ENCODE measurements at places on chromosomes 5 and 9. TPM values are rescaled to one million over a fixed set of nuclear protein-coding genes. Genes with fewer than 3 reads are reported as not detected.

Gene TSSK1B
- total RNA-seq = not detected

GRCh38 chr5:124634228-124634739 lies 112.2 kb downstream of the ZNF608 start:
- H3K27ac ChIP-seq = no peak overlapping the region
- H3K36me3 ChIP-seq = no peaks in the 10 kb centered on the region
- DNase-seq = no peak
- H3K4me1 ChIP-seq = no peaks in the 10 kb centered on the region
- no peak overlapping the region for H3K4me3 ChIP-seq
- H3K27me3 ChIP-seq = peaks cover 18% of the 10 kb centered on the region

- no peaks in the 10 kb centered on the region for H3K27me3 ChIP-seq
- H3K36me3 ChIP-seq = no peaks in the 10 kb centered on the region
- H3K27ac ChIP-seq = no peak overlapping the region
- H3K4me1 ChIP-seq = peaks cover 8% of the 10 kb centered on the region
- no peak overlapping the region for H3K4me3 ChIP-seq
Observed at GRCh38 chr9:133514460-133515239, 10.1 kb downstream of the MYMK start.

Gene PTGER4
- total RNA-seq = 30.7 TPM

Gene F2RL2
- total RNA-seq = not detected

Gene HACD4
- total RNA-seq = 11.5 TPM

Gene SOWAHA
- not detected for total RNA-seq

DNA sequence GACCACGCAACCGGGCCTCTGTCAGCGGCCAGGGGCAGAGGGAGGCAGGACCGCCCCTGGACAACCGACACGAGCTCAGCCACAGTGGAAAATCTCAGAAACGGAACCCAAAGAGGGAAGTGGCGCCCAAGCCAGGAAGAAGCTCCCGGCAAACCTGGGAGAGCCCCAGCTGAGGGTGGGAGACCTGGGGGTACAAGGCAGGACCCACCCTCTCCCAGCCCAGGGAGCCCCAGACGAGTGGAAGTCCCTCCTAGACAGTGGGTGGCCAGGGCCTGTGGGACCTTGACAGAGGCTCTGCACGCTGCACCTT lies 3.0 kb downstream of the SLC12A7 start:
- peaks cover 64% of the 10 kb centered on the region for H3K4me1 ChIP-seq
- DNase-seq = no peak
- H3K27ac ChIP-seq = peak overlapping the region; percentile 95

DNA sequence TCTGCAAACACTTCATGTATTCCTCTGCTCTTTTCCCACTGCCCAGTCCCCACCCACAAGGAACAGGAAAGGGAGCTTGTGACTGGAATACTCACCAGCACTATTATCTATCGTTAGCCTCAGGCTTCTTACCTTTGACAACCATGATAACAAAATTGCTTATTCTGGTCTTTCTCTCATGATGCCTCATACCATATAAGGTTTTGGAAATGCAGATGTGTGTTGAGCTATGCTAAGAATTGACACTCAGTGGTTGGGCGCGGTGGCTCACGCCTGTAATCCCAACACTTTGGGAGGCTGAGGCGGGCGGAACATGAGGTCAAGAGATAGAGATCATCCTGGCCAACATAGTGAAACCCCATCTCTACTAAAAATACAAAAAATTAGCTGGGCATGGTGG lies 25.4 kb downstream of the SOX30 start:
- no peak overlapping the region for H3K27ac ChIP-seq
- peaks cover 3% of the 10 kb centered on the region for H3K27me3 ChIP-seq
- DNase-seq = no peak
- H3K36me3 ChIP-seq = peaks cover 7% of the 10 kb centered on the region
- no peaks in the 10 kb centered on the region for H3K4me1 ChIP-seq

DNA sequence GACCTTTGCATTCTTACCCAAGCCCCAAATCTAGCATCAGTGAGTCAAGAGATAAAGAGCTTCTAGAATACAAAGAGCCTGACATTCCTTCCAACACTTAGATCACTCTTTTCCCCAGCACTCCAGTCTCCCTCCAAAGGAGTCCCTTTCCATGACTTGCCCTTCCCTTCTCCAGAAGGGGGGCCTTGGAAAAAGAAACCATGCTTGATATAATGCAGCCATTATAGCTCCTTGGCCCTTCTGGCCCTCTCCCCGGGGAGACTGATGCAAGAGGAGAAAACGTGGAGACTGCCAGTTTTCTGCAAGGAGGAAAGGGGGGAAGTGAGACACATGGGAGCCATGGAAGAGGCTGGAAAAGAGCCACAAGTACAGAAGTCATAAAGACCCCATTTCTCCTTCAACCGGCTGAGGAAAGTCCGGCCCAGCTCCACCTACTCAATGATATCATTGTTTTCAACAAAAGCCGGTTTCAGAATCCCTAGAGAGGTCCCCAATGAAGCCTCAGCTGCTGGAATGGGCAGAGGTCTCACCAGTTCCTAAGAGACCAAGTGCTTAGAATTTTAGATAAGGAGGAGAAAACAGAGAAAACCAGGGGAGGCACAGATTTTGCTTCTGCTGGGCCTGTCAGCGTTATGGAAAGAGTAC lies 29.0 kb downstream of the ADAM19 start:
- H3K4me1 ChIP-seq = no peaks in the 10 kb centered on the region
- peaks cover 4% of the 10 kb centered on the region for H3K27me3 ChIP-seq
- DNase-seq = no peak
- no peaks in the 10 kb centered on the region for H3K36me3 ChIP-seq
- H3K27ac ChIP-seq = no peak overlapping the region
- no peak overlapping the region for H3K4me3 ChIP-seq

- DNase-seq = no peak
- peaks cover 4% of the 10 kb centered on the region for H3K4me1 ChIP-seq
- no peaks in the 10 kb centered on the region for H3K36me3 ChIP-seq
- H3K4me3 ChIP-seq = no peak overlapping the region
Observed at GRCh38 chr5:135559354-135559753, 19.4 kb downstream of the CXCL14 start.

DNA sequence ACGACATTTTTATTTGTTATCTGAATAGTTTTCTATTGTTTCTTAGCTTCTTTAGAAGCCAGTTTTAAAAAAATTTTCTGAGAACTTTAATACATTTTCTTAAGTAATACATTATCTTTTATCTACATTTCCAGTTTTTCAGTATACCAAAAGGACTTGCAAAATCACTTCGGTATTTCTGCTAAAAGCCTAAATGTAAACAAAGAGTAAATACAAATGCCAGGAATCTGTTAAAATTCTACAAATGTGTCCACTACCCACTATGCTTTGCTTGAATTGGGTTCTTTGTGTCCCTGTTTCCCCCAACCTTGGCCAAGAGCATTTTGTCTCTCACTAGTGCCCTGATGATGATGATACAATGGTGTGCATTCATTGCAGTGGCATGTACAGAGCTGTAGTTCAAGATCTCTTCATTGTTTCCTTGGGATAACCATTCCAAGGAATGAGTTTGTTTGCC lies 611.2 kb downstream of the NR2F1-AS1 start:
- H3K27ac ChIP-seq = no peak overlapping the region
- no peak for DNase-seq
- H3K4me1 ChIP-seq = no peaks in the 10 kb centered on the region
- H3K27me3 ChIP-seq = no peaks in the 10 kb centered on the region
- H3K36me3 ChIP-seq = no peaks in the 10 kb centered on the region
- no peak overlapping the region for H3K4me3 ChIP-seq

Gene PCDHGA8
- 0.22 TPM for total RNA-seq

Gene GPR151
- total RNA-seq = not detected

DNA sequence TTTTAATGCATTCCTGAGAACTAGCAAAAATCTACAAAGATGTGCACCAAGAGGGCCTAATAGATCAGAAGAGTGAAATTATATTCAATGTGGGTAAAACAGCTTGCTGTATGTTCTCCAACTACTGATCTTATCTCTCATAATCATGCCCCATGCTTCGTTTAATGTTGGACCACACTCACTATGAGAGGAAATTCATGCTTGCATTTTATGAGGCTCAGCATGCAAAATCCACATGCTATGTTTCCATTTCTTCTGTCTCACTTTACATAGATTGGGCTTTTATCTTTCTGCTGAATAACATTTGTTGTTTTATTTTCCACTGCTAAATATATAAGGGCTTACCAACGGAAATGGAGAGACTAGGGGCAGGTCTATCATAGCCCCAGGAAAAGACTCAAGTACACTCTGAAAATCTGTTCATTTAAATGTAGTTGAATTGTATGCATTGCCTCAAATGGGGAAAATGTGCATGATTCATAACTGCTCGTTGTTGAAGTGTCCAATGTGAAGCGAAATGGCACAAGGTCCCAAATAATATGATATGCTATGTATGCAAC lies 474.2 kb downstream of the EFNA5 start:
- DNase-seq = no peak
- no peak overlapping the region for H3K27ac ChIP-seq
- no peaks in the 10 kb centered on the region for H3K27me3 ChIP-seq

Gene PCDHGA9
- 0.13 TPM for total RNA-seq

- H3K4me3 ChIP-seq = no peak overlapping the region
- H3K36me3 ChIP-seq = peaks cover 8% of the 10 kb centered on the region
- DNase-seq = no peak
- H3K27me3 ChIP-seq = peaks cover 12% of the 10 kb centered on the region
Observed at GRCh38 chr9:77454663-77455062, 193.5 kb downstream of the GNA14 start.

GRCh38 chr5:123207081-123207537 lies 118.1 kb downstream of the PRDM6 start:
- no peaks in the 10 kb centered on the region for H3K4me1 ChIP-seq
- H3K4me3 ChIP-seq = no peak overlapping the region
- H3K27ac ChIP-seq = no peak overlapping the region
- no peaks in the 10 kb centered on the region for H3K36me3 ChIP-seq
- DNase-seq = no peak

Gene ABO
- not detected for total RNA-seq

DNA sequence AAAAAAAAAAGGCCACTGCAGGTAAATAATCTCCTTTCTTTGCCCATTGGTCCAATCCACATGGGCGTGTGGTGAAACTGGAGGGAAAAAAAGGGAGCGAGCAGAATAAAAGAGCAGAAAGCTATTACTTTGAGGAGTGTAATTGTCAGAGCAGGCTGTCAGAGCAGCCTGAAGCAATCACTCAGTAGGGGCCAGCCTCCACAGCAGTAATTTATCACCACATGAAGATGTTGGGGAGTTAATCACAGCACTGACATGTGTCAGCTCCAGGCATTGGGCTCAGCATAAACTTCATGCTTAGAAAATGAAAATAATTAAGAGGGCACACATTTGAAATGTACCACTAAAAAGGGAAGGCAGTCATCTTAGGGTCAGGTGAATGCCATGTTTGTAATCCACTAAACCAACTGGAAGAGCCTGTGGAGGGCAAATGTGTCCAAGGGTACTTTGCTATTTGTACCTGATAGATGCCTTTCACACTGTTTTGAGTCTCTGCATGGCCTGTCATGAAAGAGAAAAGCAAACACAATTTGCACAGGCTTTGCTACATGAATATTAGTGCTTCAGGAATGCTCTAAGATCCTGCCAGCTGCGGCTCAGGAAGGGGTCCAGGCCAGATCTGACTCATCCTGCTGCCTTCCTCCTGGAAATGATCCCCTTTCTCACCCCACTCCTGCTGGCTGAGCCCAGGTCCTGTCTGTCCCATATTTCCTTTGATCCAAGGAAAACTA lies 2.9 kb upstream of the PTGER4 start:
- H3K4me3 ChIP-seq = peak overlapping the region; percentile 29
- peaks cover 6% of the 10 kb centered on the region for H3K36me3 ChIP-seq
- DNase-seq = no peak
- no peaks in the 10 kb centered on the region for H3K27me3 ChIP-seq
- H3K4me1 ChIP-seq = peaks cover 64% of the 10 kb centered on the region
- peak overlapping the region; percentile 80 for H3K27ac ChIP-seq

- H3K36me3 ChIP-seq = no peaks in the 10 kb centered on the region
- no peaks in the 10 kb centered on the region for H3K4me1 ChIP-seq
- no peaks in the 10 kb centered on the region for H3K27me3 ChIP-seq
- no peak overlapping the region for H3K27ac ChIP-seq
Observed at GRCh38 chr5:143472576-143472975, 69.1 kb upstream of the NR3C1 start.

Gene BTNL3
- total RNA-seq = not detected

DNA sequence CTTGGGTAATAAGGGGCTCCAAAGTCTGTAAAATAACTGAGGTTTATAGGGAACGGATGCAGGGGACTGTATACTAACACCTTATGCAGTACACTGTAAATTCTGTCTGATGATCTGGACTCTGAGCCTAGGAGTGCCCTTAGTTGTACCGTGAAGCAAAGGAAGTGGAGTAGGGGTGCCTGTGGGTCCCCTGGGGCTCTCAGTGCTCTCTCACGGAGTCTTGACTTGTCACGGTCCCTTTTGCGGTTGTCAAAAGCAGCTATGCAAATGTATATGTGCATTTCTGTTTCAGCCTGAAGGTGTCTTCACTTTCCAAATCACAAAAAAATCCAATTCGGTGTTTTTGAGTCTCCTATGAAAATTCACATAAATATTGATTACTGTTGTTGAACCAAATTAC lies 17.8 kb downstream of the DMRT1 start:
- H3K36me3 ChIP-seq = peaks cover 5% of the 10 kb centered on the region
- no peak overlapping the region for H3K4me3 ChIP-seq
- no peak overlapping the region for H3K27ac ChIP-seq
- peaks cover 22% of the 10 kb centered on the region for H3K27me3 ChIP-seq

GRCh38 chr9:122991370-122991830 lies 42.1 kb upstream of the GPR21 start:
- DNase-seq = peak; percentile 4
- no peaks in the 10 kb centered on the region for H3K36me3 ChIP-seq
- no peak overlapping the region for H3K27ac ChIP-seq
- H3K4me3 ChIP-seq = no peak overlapping the region
- no peaks in the 10 kb centered on the region for H3K27me3 ChIP-seq
- H3K4me1 ChIP-seq = no peaks in the 10 kb centered on the region

GRCh38 chr5:132368186-132368585 lies 1.3 kb upstream of the SLC22A5 start:
- H3K27ac ChIP-seq = no peak overlapping the region
- no peaks in the 10 kb centered on the region for H3K27me3 ChIP-seq
- no peak for DNase-seq
- H3K4me1 ChIP-seq = peaks cover 32% of the 10 kb centered on the region
- peak overlapping the region; percentile 32 for H3K4me3 ChIP-seq
- H3K36me3 ChIP-seq = no peaks in the 10 kb centered on the region

DNA sequence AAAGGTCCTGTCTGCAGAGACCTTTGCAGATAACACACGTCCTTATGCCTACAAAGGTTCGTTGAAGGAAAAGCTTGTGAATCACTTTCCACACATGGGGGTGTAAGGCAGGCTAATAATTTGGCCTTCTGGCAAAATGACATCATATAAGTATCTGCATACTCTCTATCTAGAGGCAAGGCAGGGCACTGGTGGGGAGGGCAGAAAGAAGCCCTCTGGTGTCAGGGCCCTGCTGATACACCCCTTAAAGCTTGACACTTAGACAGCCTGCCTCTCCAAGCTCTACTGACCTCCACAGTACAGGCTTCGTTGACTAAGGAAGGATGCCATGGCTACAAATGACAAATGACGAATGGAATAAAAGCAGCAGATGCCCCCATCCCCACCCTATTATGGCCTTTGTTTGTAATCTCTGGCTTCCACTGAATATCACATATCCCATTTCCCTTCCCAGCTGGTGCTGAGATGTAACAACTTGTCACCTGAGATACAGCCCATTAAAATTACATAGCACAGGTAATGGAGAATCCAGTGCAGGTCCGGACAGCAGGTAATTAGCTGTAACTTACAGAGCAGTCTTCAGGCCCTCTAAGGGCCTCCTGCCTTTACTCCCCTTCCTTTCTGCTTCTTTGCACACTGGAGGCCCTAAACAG lies 76.9 kb upstream of the IFNK start:
- no peaks in the 10 kb centered on the region for H3K36me3 ChIP-seq
- no peak overlapping the region for H3K4me3 ChIP-seq
- no peak overlapping the region for H3K27ac ChIP-seq
- peaks cover 2% of the 10 kb centered on the region for H3K4me1 ChIP-seq
- H3K27me3 ChIP-seq = no peaks in the 10 kb centered on the region

Gene BARHL1
- total RNA-seq = not detected

- peaks cover 8% of the 10 kb centered on the region for H3K4me1 ChIP-seq
- H3K4me3 ChIP-seq = peak within 1 kb of the TSS; percentile 58
- no peak within 1 kb of the TSS for H3K27ac ChIP-seq
Observed at GRCh38 chr5:64165500-64166200, at the start of gene RNF180. Gene RNF180 (plus strand): TSS chr5:64165843. CDS start chr5:64200808, 34,965 bp downstream.

Gene OTULINL
- 47.0 TPM for total RNA-seq
